ENCODE measurements at places on chromosomes 3 and 15.

- peak; percentile 59 for DNase-seq
Observed at GRCh38 chr3:9067352-9067975, 104.2 kb upstream of the RAD18 start.

DNA sequence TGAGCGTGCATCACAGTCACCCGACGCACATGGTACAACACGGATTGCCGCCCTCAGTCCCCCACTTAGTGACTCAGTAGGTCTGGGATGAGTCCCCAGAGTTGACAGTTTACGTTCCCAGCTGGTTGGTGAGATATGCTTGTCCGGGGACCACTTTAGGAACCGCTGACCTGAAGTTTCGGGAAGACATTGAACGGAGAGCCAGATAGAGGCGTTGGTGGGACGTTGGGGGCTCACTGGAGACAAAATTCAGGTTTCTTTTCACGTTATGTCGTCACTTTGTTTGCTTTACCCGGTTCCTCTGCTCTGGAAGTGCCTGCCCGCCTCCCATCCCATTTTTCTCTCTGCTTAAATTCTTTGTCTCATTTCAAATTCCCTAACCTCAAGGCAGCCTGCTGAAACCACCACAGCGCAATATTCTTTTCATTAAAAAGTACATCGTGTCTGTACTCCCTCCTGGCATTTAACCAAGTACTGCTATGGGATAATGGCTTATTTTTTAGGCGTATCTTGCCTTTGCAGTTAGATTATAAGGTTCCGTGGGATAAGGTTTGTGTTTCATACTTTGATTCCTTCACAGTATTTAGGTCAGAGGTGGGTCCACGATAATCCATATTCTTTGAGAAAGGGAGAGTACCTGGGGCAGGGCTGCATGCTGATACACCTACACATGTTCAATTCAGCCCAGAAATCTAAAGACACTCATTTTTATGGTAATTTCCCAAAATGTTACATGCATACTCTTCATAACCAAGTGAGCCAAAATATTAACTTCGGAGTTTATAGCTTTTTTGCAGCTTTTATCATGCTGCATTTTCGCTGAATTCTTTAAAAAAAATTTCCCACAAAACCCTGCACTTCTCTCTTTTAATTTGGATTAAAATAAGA is 921 bp downstream of the LMLN start:
- no peak for DNase-seq

DNA sequence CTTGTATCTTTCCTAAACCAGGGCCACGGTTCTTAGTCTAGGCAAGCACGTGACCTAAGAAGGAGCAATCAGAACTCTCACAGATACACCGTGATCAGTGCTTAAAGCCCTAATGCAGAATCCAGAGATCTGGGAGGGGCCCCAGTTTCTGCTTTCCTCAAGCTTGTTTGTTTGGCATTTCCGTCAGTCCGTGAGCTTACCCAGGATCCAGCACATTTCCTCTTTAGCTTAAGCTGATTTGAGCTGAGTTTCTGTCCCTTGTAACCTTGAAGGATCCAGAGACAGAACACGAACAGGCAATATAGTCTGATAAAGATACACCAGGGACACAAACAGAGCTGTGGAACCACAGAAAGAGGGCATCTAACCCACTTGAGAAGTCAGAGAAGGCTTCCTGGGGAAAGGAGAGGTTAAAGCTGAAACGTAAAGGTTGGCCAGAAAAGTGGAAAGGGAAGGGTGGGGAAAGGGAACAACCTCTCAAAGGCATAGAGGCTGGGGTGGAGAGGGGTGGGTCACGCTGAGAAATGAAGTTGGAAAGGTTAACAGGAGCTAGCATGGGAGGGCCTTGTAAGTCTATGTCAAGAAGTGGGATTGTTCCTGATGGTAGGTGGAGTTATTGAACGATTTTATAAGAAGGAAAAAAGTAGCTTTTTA is 42.1 kb upstream of the RARB start:
- no peak for DNase-seq

DNA sequence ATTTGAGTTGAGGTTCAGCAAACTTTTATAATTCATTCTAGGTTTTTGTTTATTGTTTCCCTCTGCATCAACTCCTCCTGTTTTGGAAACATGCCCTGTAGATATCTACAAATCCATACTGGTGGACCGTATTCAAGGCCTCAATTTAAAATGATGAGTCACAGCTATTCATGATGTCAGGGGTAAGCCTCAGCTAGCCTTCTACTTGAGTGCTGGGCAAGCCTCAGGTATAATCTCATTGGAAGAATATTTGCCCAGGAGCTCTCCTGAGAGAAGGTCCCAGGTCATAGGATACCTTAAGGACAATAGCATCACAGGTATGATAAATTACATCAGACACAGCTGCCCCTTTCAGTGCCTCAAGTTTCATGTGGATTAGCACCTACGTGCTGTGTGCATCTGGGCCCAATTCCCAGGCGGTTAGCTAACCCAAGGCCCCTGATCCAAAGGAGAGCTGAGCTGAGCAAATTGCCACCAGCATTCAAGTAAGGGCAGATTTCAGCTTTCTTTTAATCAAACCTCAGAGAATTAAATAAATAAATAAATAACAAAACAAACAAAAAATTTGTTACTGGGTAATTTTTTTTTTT is 87.5 kb downstream of the KCNMB2 start:
- DNase-seq, result no peak

GRCh38 chr15:98874773-98875172 is 132.8 kb downstream of the PGPEP1L start:
- no peak for DNase-seq

DNA sequence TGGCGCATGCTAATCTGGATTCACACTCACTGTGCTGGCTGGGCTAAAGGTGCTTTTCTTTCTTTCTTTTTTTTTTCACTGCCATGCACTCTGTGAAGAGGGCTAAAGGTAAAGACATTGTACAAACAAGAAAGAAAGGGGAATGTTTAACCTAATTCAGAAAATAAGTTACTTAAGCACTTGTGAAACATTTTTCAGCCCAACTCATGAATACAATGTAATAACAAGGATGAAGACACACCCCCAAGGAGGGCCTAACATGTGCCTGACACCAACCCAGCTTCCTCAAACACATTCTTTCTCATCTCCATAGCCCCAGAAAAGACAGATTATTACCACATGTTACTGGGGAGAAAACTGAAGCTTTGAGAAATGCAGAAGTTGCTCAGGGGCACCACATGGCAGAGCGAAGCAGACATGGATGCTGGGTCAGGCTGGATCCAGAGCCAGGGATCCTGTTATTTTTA is 5.7 kb downstream of the STIMATE start:
- no peak for DNase-seq

DNA sequence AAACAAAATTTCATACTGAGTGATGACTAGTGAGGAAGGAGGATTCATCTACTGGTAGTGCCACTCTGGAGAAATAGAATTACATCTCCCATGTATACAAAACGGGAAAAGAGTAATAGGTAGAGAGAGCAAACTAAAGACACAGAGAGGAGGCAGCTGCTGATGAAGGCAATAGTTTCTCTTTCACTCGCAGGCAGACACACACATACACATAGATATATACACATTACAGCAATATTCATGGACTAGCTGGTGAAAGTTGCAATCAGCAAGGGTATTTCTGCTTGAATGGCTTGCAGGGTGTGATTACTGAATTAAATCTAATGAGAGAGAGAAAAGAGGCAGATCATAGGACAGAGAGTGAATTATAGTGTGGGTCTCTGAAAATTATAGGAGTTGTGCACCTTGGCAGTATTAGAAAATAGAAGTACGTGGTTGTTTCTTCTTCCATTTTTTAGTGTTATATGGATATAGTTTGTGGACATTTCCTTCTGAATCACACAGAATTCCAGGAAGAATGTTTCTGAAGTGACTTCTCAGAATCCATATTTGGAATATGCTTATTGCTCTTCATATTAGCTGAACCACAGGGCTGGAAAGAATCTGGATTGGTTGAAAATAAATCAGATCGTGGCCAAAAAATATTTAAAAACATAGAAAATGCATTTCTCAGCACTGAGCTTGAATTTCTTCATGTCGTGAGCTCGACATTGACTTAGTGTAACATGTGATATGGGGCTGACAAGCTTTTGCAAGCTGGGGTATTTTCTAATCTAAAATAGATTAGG is 991.2 kb downstream of the TUSC7 start:
- no peak for DNase-seq

DNA sequence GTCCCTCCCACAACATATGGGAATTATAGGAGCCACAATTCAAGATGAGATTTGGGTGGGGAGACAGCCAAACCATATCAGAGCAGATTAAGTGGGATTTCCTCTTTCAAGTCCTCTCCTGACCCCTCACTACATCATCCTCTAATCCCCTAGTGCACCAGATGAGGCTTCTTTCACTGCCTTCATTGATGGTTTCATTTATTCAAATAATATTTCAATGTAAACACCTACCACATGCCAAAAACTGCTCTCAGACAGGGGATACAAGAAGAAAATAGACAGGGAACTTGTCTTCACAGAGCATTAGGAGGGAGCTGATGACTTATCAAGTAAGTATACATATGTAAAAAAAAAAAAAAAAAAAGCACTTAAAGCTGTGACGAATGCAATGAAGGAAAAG is 180.2 kb downstream of the NTRK3 start:
- DNase-seq, result no peak

GRCh38 chr15:52518487-52519371 is 10.0 kb downstream of the MYO5A start:
- DNase-seq, result no peak

GRCh38 chr3:15795651-15796308 is 2.0 kb downstream of the ANKRD28 start:
- DNase-seq, result no peak

All from A549 (cell line).